ENCODE measurements at places on chromosomes 1 and 21.

DNA sequence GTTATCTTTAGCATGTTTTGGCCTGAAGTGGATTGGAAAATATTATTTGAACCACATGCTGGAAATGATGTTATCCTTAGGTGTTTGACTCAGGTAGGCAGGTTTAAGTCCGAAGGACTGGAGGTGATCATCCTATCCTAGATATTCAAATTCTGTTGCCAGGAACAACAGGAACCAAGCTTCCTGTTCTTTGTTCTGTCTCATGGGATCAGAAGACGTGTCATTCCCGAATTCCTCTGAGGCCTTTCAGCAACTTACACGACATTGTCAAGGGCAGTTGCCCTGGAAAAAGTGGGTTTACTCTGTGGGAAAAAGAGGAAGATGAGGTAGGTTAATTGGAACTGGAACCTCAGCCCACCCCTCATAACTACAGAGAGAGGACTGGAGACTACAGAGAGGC, 36.6 kb downstream of the SLAMF6 start:
- no peak for DNase-seq

DNA sequence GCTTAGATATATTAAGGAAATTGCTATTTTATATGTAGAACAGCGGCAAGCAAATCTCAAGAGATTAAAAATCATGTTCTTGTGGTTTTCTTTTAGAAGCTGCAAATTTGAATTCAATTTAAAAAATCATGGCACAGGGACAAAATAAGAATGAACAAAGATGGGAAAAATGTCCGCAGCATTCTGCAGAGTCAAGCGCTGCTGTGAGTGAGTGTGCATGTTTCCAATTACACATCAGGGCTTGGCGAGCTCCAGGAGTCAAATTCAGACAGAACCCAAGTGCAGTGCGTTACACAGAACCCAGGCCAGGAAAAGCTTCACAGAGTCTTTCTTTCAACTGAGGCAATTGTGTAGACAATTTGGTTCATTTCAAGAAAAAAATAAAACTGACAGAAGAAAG, 33.3 kb upstream of the ERG start:
- DNase-seq: no peak

DNA sequence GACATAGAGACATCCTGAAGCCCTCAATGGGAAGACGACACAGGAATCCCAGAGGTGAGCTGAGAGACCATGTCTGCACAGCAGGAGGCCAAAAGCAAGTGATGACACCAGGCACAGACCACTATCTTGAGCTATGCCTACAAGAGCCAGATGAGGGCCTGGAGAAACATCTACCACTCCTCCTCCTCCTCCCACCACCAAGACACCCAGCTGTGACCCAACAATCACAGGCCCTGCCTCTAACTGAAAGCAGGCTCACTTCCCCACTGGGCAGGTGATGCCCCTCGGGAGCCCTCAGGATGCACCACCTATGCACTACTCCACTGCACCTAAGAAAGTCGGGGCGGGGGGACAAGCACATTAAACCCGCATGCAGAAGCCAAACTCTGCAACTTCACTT, 16.5 kb downstream of the TADA1 start:
- no peak for DNase-seq

GRCh38 chr1:14142397-14143100, 442.6 kb downstream of the PRDM2 start:
- no peak for DNase-seq

GRCh38 chr1:112529301-112529700, 20.5 kb downstream of the WNT2B start:
- no peak for DNase-seq

Measured in T-helper 9 cell (primary cell).